ENCODE measurements at places on chromosomes 1 and 21. TPM values are rescaled to one million over a fixed set of nuclear protein-coding genes. Genes with fewer than 3 reads are reported as not detected.
A peak's percentile ranks its signal among the peaks of the same experiment; 100 is the strongest.

DNA sequence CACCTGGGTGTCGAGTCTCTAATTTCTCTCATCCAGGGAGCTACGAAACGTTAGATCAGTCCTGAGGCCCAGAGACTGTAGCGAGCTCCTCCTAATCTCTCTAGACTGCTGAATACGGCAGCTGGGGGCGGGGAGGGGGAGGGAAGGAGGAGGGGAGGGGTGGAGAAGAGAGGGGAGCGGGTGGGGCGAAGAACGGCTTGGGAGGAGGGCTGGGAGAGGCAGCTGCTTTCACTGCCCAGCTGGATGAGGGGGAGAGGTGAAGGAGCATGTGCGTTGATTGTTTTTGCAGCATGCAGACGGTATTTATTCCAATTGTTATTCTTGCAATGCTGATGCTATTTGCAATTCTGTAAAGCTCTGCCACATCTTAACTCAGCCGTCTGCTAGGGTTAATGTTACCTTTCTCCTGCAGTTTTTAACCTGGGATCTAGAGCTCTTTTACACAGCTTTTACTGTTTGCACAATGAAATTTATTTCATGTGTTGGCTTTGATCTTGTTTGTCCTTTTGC is 790 bp downstream of the DNAJC6 start:
- H3K27me3 ChIP-seq: peaks cover 19% of the 10 kb centered on the region
- H3K4me3 ChIP-seq: no peak overlapping the region
- H3K27ac ChIP-seq: no peak overlapping the region
- peaks cover 10% of the 10 kb centered on the region for H3K4me1 ChIP-seq
- no peak for DNase-seq

- H3K27me3 ChIP-seq: no peaks in the 10 kb centered on the region
- H3K4me1 ChIP-seq: no peaks in the 10 kb centered on the region
- DNase-seq: no peak
- no peak overlapping the region for H3K27ac ChIP-seq
- H3K4me3 ChIP-seq: no peak overlapping the region
These were observed 9.5 kb downstream of the IPO13 start for GRCh38 chr1:43956234-43956633.

GRCh38 chr21:23402929-23403520 is 2204.3 kb downstream of the MRPL39 start:
- no peaks in the 10 kb centered on the region for H3K36me3 ChIP-seq
- H3K27ac ChIP-seq: no peak overlapping the region
- DNase-seq: no peak
- no peak overlapping the region for H3K4me3 ChIP-seq
- no peaks in the 10 kb centered on the region for H3K27me3 ChIP-seq

Gene PADI3
- total RNA-seq: not detected

- no peaks in the 10 kb centered on the region for H3K36me3 ChIP-seq
- no peak overlapping the region for H3K4me3 ChIP-seq
- peaks cover 6% of the 10 kb centered on the region for H3K4me1 ChIP-seq
- H3K27me3 ChIP-seq: peaks cover 19% of the 10 kb centered on the region
These were observed 18.4 kb upstream of the CDCA8 start for GRCh38 chr1:37673920-37674319.

- no peaks in the 10 kb centered on the region for H3K36me3 ChIP-seq
- no peak for DNase-seq
- H3K27me3 ChIP-seq: no peaks in the 10 kb centered on the region
- no peak overlapping the region for H3K27ac ChIP-seq
These were observed 9.3 kb upstream of the ST6GALNAC3 start for GRCh38 chr1:76065270-76065669.

Gene MXRA8
- 138 TPM for total RNA-seq

Gene SMYD2
- total RNA-seq: 39.8 TPM

- H3K4me3 ChIP-seq: no peak overlapping the region
- no peaks in the 10 kb centered on the region for H3K27me3 ChIP-seq
- H3K4me1 ChIP-seq: no peaks in the 10 kb centered on the region
- H3K36me3 ChIP-seq: no peaks in the 10 kb centered on the region
These were observed 44.8 kb downstream of the CASZ1 start for GRCh38 chr1:10751561-10752085.

- no peaks in the 10 kb centered on the region for H3K27me3 ChIP-seq
- H3K36me3 ChIP-seq: no peaks in the 10 kb centered on the region
- no peak overlapping the region for H3K27ac ChIP-seq
- no peak for DNase-seq
- no peak overlapping the region for H3K4me3 ChIP-seq
These were observed 60.1 kb upstream of the USP24 start for GRCh38 chr1:55275151-55275748.

GRCh38 chr1:5856246-5856815 is 135.9 kb downstream of the NPHP4 start:
- H3K36me3 ChIP-seq: no peaks in the 10 kb centered on the region
- H3K4me1 ChIP-seq: no peaks in the 10 kb centered on the region
- H3K4me3 ChIP-seq: no peak overlapping the region
- H3K27me3 ChIP-seq: no peaks in the 10 kb centered on the region
- no peak for DNase-seq

GRCh38 chr21:40208948-40209345 is 341.7 kb downstream of the PCP4 start:
- no peak overlapping the region for H3K27ac ChIP-seq
- DNase-seq: no peak
- H3K27me3 ChIP-seq: no peaks in the 10 kb centered on the region
- H3K4me1 ChIP-seq: peaks cover 3% of the 10 kb centered on the region
- H3K4me3 ChIP-seq: no peak overlapping the region

GRCh38 chr1:168408884-168409283 is 128.2 kb downstream of the TBX19 start:
- H3K4me3 ChIP-seq: no peak overlapping the region
- DNase-seq: peak; percentile 63
- peak overlapping the region; percentile 69 for H3K27ac ChIP-seq
- no peaks in the 10 kb centered on the region for H3K36me3 ChIP-seq
- no peaks in the 10 kb centered on the region for H3K4me1 ChIP-seq

DNA sequence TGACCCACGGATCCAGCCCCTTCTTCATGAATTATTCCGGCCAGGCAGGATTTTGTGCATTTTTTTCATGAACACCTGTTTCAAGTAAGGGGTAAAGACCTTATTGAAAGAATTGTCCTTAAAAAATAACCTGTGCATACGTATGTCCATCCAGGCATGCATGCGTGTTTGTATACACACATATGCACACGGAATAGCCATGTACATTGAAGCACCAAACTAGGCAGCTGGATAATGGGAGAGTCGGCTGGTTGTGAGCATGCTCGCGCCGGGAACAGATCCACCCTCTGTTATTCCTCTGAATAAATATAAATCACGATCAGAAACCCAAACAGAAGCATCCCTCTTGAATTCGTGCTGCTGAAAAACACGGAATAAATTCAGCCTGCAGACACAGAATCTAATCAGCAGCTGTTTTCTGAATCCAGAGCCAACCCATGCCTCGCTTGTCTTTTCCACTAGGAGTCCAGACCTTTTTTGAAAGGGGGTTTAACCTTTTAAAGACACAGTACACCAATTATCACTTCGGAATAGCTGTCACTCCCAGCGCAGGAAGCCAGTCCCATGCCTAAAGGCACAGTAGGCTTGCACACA is at the start of gene HIVEP3:
Gene HIVEP3, minus strand, starts transcription at position 473 of the 594 bp plus-strand sequence.
- peaks cover 9% of the 10 kb centered on the region for H3K4me1 ChIP-seq
- H3K36me3 ChIP-seq: no peaks in the 10 kb centered on the region
- no peak for DNase-seq
- H3K27me3 ChIP-seq: peaks cover 38% of the 10 kb centered on the region
- H3K27ac ChIP-seq: no peak within 1 kb of the TSS

Gene FCER1A
- total RNA-seq: not detected

Gene OVAAL
- not detected for total RNA-seq

Gene PKNOX1
- 13.4 TPM for total RNA-seq

- no peak for DNase-seq
- H3K4me1 ChIP-seq: no peaks in the 10 kb centered on the region
- H3K4me3 ChIP-seq: no peak overlapping the region
- no peak overlapping the region for H3K27ac ChIP-seq
- H3K27me3 ChIP-seq: no peaks in the 10 kb centered on the region
These were observed 53.2 kb downstream of the LACTBL1 start for GRCh38 chr1:22919341-22920025.

DNA sequence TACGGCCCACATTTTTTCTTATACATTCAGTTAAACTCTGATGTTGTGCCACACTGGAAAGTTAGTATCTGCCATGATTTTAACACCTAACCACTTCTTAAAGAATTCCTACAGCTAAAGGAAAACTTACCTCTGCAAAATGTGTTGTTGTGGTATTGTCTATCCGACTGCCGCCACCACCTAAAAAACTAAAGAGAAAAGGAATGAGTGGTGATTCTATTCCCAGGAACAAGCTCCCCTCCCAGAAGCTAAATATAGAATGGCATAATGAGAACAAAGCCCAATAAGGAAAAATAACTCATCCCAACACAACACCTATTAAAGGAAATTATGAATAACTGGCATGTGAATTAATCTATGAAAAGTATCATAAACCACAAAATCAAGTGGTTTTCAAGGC is 39.5 kb downstream of the RNF115 start:
- H3K36me3 ChIP-seq: no peaks in the 10 kb centered on the region
- H3K4me3 ChIP-seq: no peak overlapping the region

GRCh38 chr1:61259379-61260148 is 177.2 kb downstream of the NFIA start:
- H3K4me1 ChIP-seq: no peaks in the 10 kb centered on the region
- H3K4me3 ChIP-seq: no peak overlapping the region
- H3K27me3 ChIP-seq: no peaks in the 10 kb centered on the region

- H3K27me3 ChIP-seq: no peaks in the 10 kb centered on the region
- H3K4me1 ChIP-seq: peaks cover 52% of the 10 kb centered on the region
- H3K36me3 ChIP-seq: no peaks in the 10 kb centered on the region
- H3K4me3 ChIP-seq: peak within 1 kb of the TSS; percentile 33
- peak within 1 kb of the TSS; percentile 99 for H3K27ac ChIP-seq
These were observed at the start of gene EPS8L3 for GRCh38 chr1:109763646-109764415. TSS of gene EPS8L3 (minus strand) at chr1:109763923. CDS start at chr1:109761749, 2,174 bp downstream.

DNA sequence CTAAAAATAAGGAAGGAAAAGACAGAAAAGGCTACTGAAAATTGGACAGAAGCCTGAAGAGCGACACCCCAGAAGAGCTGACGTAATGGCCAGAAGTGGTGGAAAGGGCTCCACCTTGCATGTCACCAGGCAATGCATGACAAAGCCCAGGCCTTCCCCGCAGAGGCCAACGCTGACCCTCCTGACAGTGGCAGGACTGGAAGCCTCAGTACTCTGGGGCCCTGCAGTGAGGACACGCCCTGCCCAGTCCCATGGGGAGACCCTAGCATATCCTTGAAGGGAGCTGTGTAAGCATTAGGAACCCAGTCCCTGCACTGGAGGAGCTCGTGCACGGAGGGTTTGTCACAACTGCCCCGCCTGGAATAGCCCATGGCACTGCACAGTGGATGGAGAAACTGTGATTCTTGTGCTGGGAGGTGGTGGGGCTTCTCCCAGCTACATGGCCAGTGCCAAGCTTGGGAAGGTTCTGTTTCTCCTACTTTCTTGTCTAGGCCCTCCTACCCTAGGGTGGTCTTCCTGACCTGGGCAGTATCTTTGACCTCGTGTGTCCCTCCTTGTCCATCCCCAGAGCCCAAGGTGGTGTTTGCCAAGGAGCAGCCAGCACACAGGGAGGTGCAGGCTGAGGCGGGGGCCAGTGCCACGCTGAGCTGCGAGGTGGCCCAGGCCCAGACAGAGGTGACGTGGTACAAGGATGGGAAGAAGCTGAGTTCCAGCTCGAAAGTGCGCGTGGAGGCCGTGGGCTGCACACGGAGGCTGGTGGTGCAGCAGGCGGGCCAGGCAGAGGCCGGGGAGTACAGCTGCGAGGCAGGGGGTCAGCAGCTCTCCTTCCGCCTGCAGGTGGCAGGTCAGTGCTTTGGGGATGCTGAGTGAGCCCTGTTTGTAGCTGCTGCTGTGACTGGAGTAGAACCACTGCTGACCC is 60.4 kb downstream of the OBSCN start:
- H3K27ac ChIP-seq: no peak overlapping the region
- no peak for DNase-seq
- no peak overlapping the region for H3K4me3 ChIP-seq
- H3K27me3 ChIP-seq: no peaks in the 10 kb centered on the region

Gene SLC5A9
- 20.9 TPM for total RNA-seq

GRCh38 chr21:16911166-16911607 is 601.7 kb upstream of the CXADR start:
- no peaks in the 10 kb centered on the region for H3K27me3 ChIP-seq
- H3K27ac ChIP-seq: peak overlapping the region; percentile 15
- DNase-seq: no peak
- H3K4me3 ChIP-seq: no peak overlapping the region

- H3K4me1 ChIP-seq: no peaks in the 10 kb centered on the region
- H3K27ac ChIP-seq: no peak overlapping the region
- H3K27me3 ChIP-seq: no peaks in the 10 kb centered on the region
- no peaks in the 10 kb centered on the region for H3K36me3 ChIP-seq
- H3K4me3 ChIP-seq: no peak overlapping the region
These were observed 17.3 kb downstream of the CA6 start for GRCh38 chr1:8962812-8963530.

- H3K4me3 ChIP-seq: no peak overlapping the region
- DNase-seq: no peak
- peaks cover 24% of the 10 kb centered on the region for H3K4me1 ChIP-seq
These were observed 3.1 kb downstream of the CHML start for GRCh38 chr1:241637046-241637590.

GRCh38 chr1:64663668-64664067 is 81.2 kb upstream of the RAVER2 start:
- H3K4me3 ChIP-seq: no peak overlapping the region
- DNase-seq: peak; percentile 16
- no peaks in the 10 kb centered on the region for H3K27me3 ChIP-seq
- H3K4me1 ChIP-seq: no peaks in the 10 kb centered on the region
- H3K36me3 ChIP-seq: no peaks in the 10 kb centered on the region
- H3K27ac ChIP-seq: peak overlapping the region; percentile 52

Gene ZBTB8OS
- total RNA-seq: 70.1 TPM
